ENCODE measurements at places on chromosomes 7 and 10. TPM values are rescaled to one million over a fixed set of nuclear protein-coding genes. Genes with fewer than 3 reads are reported as not detected.
A peak's percentile ranks its signal among the peaks of the same experiment; 100 is the strongest.

DNA sequence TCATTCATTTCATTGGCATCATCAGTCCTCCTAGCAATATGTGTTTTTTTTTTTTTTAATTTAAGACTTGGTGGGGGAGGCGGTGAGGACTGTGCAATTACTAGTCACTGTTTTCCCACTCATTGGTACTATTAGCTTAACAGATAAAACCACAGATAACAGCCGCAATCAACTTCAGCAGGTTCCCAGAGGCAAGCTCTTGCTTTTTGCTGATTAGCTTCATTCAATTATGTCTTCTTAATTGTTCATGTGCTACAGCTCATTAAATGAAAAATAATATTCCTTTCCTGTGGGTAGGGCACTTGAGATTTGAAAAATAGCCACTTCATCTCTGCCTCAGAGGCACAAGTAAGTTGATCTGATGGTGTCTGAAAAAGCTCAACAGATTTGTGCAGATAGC is 215.5 kb downstream of the PCDH15 start:
- H3K27me3 ChIP-seq: no peaks in the 10 kb centered on the region
- H3K4me3 ChIP-seq: no peak overlapping the region
- H3K27ac ChIP-seq: no peak overlapping the region
- H3K36me3 ChIP-seq: no peaks in the 10 kb centered on the region

- no peaks in the 10 kb centered on the region for H3K36me3 ChIP-seq
- no peaks in the 10 kb centered on the region for H3K4me1 ChIP-seq
- DNase-seq: no peak
- no peaks in the 10 kb centered on the region for H3K27me3 ChIP-seq
Observed at GRCh38 chr7:29749701-29750321, 56.5 kb upstream of the WIPF3 start.

GRCh38 chr10:110845756-110846620 is 25.7 kb upstream of the PDCD4 start:
- no peaks in the 10 kb centered on the region for H3K36me3 ChIP-seq
- H3K4me3 ChIP-seq: no peak overlapping the region
- H3K27ac ChIP-seq: peak overlapping the region; percentile 84
- H3K4me1 ChIP-seq: peaks cover 56% of the 10 kb centered on the region
- H3K27me3 ChIP-seq: no peaks in the 10 kb centered on the region
- DNase-seq: peak; percentile 72

DNA sequence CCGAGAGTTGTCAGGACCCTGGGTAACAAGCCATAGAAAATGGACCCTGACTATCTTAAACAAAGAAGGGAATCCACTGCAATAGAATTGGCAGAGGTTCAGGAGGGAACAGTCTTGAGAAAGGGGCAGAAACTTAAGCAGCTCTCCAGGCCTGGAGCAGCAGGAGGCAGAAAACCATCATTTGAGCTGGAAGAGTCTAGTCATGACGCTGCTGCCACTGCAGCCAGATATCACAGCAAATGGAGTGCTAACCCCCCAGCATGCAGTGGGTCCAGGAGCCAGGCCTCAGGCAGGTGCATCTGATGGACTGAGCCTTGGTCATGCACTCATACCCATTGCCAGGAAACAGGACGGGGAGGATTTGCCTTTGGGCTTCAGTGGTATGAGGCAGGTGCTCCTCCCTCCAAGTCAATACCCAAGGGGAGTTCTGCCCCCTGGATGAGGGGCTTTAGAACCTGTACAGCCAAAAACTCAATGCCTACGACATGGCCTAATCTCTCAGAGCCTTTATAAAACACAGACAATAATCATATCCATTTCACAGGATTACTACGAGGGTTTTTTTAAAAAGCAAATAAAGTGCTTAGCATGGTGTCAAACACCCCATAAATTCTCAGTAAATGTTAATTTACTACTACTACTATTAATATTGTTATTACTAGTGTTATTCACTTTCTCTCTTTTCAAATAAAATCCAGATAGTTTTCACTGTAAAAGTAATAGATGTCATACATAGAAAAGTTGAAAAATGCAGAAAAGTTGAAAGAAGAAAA is 30.7 kb downstream of the DUSP5 start:
- H3K4me1 ChIP-seq: peaks cover 6% of the 10 kb centered on the region
- no peak for DNase-seq
- no peaks in the 10 kb centered on the region for H3K36me3 ChIP-seq
- H3K27ac ChIP-seq: no peak overlapping the region
- peaks cover 25% of the 10 kb centered on the region for H3K27me3 ChIP-seq
- no peak overlapping the region for H3K4me3 ChIP-seq

DNA sequence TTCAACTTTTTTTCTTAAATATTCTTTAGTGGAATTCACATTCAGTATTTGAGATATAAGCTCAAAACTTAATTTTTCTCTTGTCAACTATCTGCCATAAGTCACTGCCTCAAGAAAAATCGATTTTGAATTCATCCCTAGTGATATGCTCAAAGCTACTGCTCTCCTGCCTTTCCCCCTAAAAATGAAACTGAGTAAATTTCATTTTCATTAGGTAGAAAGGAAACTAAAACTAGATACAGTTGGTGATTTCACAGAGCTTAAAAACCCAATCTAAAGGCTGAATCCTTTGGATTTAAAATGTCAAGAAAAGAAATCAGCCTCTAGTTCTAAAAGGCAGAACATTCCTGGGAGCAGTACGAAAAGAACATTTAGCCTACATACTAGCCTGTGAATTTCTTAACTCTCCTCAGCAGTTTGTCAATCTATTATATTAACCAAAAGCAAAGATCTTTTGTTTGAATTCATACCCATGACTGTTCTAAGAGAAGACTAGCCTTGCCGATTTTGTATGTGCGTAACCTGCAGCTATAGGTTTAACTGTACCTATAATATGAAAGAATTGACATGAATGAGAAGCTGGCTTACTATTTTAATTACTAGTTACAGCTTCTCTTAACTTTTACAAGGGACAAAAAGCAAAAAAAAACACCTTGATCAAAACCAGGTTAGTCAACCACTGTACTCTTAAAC is 4.9 kb upstream of the FAM53B start:
- H3K27me3 ChIP-seq: no peaks in the 10 kb centered on the region
- H3K4me3 ChIP-seq: no peak overlapping the region
- H3K27ac ChIP-seq: no peak overlapping the region
- no peak for DNase-seq

DNA sequence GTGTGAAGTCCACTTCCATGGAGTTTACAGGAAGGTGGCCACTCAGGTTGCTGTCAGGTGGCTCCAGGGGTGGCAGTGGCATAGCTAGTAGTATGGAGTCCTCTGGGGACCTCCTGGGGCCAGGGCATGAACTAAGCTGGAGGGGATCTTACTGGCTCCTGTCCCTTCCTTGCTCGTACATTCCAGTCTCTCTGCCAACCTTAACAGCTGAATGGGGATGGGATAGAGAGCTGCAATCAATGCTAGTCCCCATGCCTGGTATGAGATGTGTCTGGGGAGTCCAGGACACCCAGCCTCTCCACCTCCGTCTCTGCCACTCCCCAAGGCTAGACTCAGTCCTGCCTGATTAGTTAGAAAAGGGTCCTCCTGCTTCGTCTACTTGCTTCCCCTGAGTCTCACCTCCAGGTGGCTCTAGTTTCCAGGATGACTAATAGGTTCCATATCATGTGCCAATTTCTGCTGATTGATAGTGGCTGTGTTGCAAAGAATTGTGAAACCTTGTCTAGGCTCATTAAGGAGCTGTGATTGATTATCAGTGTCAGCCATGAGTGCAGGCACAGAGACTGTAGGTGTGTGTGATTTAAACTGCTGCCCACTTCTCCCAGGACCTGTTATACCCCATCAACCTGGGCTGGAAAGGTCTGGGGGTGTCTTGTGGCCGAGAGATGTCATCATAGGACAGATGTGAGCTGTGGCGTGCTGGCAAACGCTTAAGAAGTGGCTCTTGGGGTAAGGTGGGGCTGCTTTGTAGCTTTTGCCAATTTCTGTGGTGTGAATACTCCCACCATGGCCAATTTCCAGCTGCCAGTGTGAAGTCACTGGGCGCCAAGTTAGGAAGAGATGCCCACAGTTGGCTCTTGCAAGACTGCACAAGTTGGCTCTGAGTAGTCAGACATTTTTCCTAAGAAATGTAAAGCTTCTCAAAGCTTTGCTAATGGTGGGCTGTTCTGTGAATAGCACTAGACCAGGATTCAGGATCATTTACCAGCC is 59.8 kb downstream of the COL13A1 start:
- no peak overlapping the region for H3K4me3 ChIP-seq
- H3K4me1 ChIP-seq: peaks cover 13% of the 10 kb centered on the region
- no peaks in the 10 kb centered on the region for H3K27me3 ChIP-seq
- peak; percentile 85 for DNase-seq
- no peaks in the 10 kb centered on the region for H3K36me3 ChIP-seq

- no peaks in the 10 kb centered on the region for H3K27me3 ChIP-seq
- H3K27ac ChIP-seq: peak overlapping the region; percentile 48
- H3K4me1 ChIP-seq: no peaks in the 10 kb centered on the region
- DNase-seq: no peak
Observed at GRCh38 chr7:112799448-112800120, 9.4 kb upstream of the TMEM168 start.

DNA sequence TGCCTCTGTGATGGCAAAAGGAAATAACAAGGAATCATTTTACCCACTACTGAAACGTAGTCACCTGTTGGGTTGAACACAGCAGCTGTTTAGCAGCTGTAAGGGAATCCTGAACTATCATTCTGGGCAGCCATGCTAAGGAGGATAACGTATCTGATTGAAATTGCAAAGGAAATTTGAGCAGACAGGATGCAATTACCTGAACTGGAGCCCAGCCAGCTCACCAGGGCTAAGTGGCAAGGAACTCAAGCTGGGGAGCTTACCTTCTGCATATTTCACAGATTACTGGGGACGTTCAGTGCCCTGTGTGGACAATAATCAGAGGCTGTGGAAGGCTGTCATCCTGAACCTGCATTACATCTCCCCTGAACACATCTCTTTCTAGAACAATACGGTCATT is 650.5 kb downstream of the SORCS3 start:
- H3K27ac ChIP-seq: no peak overlapping the region
- H3K4me1 ChIP-seq: no peaks in the 10 kb centered on the region
- no peak for DNase-seq
- no peaks in the 10 kb centered on the region for H3K36me3 ChIP-seq
- no peak overlapping the region for H3K4me3 ChIP-seq

DNA sequence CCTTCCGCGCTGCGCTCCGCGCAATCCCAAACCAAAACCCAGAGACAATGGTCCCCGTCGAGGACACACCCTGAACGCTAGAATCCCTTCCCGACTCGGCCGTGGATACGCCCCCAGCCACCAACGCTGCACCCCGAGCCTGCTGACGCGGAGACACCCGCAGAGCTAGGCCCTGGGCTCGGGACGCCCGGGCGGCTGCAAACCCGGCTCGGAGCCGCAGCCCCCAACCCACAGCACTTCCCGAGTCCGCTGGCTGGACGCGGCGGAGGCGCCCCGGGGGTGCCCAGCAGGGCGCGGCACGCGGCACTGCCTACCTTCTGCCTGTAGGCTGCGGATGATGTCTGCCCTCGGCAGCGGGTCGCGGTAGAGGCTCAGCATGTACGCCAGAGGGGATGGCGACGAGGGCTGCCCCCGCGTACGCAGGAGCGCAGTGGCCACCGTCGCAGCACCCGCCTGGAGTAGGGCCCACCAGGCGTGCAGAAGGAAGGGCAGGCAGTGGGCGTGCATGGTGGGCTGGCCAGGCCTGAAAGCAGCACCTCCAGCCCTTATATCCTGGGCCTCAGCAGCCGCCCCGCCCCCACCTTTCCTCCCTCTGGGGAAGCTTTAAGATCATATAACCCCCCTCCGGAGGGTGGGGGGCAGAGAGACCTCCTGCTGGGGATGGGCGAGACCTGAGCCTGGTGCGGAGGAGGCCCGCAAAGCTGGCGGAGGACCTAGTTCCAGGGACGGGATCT is at the start of gene NODAL:
NODAL (minus strand) TSS at position 521 of the 734 bp plus-strand sequence; CDS start at position 507, 14 bp downstream.
- H3K4me3 ChIP-seq: no peak within 1 kb of the TSS
- H3K27ac ChIP-seq: no peak within 1 kb of the TSS
- H3K27me3 ChIP-seq: peaks cover 55% of the 10 kb centered on the region
- H3K4me1 ChIP-seq: peaks cover 25% of the 10 kb centered on the region
- no peaks in the 10 kb centered on the region for H3K36me3 ChIP-seq

- H3K4me3 ChIP-seq: no peak overlapping the region
- H3K27me3 ChIP-seq: no peaks in the 10 kb centered on the region
- H3K4me1 ChIP-seq: no peaks in the 10 kb centered on the region
- no peaks in the 10 kb centered on the region for H3K36me3 ChIP-seq
Observed at GRCh38 chr7:79199266-79199665, 254.2 kb downstream of the MAGI2 start.

DNA sequence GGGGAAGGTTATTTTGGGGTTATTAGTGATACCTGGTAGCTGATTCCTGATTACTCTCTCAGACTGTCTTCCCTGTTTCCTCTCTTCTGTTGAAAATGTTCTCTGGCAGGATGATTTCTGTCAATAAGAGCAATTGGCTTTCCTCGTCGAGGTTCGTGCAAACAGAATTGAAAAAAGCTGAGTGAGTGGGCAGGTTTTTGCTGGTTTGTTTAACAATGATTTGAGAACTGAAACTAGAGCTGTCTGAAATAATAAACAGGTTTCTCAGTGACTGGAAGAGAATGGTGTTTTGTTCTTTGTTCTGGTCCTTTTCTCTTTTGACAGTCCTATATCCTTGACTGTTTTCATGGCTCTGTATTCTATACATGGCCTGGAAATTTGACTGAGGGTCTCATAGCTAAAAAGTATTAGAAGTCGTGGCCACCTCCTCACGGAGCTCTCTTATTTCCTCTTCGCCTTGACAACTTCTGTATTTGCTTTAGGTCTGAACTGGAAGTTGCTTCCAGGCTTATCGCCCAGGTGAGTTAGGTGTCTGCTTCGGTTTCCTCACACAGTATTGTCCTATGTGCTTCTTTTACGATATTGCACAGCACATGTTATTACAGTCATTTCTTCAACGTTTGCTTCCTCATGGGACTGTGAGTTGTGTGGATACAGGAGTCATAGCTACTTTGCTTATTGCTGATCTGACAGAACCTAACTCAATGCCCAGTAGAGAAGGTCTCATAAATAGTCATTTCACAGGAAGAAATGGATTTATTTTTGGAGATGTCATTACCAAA is 403.6 kb downstream of the NRG3 start:
- H3K27ac ChIP-seq: peak overlapping the region; percentile 6
- DNase-seq: no peak
- no peaks in the 10 kb centered on the region for H3K27me3 ChIP-seq
- no peaks in the 10 kb centered on the region for H3K36me3 ChIP-seq
- H3K4me1 ChIP-seq: no peaks in the 10 kb centered on the region

Gene PNLIPRP1
- not detected for polyA plus RNA-seq

Gene COL26A1
- polyA plus RNA-seq: 10.8 TPM

Gene CAV2
- polyA plus RNA-seq: 53.0 TPM

Gene CYP26C1
- polyA plus RNA-seq: 0.06 TPM

Gene HOXA5
- 0.41 TPM for polyA plus RNA-seq

Gene ZSWIM8
- 103 TPM for polyA plus RNA-seq

Gene ACSM6
- 0.10 TPM for polyA plus RNA-seq

Data from hepatocyte (in vitro differentiated cells).